ENCODE measurements at places on chromosomes 5 and 9.
A peak's percentile ranks its signal among the peaks of the same experiment; 100 is the strongest.

- no peak for DNase-seq
Measured at GRCh38 chr5:16140944-16141343, 38.6 kb downstream of the MARCHF11 start.

- no peak for DNase-seq
Measured at GRCh38 chr9:108751369-108751768, 104.4 kb downstream of the ACTL7B start.

DNA sequence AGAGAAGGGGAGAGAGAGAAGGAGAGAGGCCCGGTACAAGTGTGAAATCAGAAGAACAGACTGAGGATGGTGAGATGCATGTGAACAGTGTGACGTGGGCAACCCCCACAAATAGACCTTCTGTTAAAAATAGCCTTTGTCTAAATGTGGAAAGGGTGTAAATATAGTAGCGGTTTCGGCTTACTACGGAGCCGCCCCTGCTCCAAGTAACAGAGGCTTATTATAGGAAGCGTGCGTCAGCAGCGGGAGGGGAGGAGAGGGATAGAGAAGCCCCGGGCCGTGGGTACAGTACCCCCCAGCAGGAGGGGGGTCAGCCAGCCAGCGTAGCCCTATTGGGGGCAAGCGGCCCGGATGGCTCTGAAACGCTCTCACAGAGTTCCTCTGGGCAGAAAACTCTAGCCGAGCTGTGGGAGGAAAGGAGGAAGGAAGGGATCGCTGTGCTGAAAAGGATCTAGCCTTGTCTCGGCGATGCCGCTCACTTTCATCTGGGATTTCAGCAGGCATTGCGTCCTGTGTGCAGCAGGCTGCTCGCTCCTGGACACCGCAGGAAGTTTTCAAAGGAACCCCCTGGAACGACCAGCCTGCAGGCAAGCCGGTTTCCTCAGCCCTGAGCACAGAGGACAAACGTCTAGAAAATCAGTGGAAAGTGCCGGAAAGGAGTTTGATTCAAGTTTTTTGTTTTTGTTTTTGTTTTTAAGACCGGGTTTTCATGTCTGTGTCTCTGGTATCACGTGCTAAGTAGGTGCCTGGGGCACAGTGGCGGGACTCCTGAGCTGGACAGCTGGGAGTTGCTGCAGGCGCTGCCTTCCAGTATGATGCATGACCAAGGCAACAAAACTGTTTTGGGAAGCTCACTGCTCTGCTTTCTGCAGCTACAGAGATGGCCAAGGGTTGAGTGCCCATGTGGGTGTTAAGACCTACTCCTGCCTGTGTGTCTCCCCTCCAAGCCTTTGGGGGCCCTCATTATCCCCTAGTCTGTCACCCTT lies 146.6 kb downstream of the SEC61B start:
- no peak for DNase-seq

GRCh38 chr9:70519912-70520724 lies 105.7 kb upstream of the KLF9 start:
- DNase-seq: no peak

DNA sequence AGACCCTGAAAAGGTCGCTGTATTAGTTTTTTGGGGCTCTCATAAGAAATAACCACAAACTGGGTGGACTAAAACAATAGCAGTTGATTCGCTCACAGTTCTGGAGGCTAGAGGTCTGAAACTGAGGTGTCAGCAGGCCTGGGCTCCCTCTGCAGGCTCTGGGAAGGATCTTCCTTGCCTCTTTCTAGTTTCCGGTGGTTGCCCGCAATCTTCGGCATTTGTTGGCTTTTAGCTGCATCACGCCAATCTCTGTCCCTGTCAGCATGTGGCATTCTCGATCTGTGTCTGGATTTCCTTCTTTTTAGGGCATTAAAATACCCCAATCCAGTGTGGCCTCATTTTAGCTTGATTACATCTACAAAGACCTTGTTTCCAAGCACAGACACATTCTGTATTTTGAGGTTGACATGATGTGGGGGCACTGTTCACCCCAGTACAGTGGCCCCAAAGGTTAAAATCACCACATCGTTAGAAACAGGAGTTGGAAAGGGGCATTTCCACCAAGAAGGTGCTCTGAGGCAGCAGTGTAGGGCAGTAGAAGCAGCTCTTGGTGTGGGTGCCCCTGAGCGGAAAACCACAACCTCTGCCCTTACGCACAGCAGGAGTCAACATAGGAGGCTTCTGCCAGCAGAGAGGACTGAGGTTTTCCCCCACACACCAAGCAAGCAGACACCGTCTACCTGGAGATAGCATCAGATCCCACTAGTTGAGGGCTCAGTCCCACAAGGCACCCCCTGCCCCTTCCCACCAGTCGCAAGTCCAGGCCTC lies 13.5 kb downstream of the ZNF79 start:
- DNase-seq: no peak

DNA sequence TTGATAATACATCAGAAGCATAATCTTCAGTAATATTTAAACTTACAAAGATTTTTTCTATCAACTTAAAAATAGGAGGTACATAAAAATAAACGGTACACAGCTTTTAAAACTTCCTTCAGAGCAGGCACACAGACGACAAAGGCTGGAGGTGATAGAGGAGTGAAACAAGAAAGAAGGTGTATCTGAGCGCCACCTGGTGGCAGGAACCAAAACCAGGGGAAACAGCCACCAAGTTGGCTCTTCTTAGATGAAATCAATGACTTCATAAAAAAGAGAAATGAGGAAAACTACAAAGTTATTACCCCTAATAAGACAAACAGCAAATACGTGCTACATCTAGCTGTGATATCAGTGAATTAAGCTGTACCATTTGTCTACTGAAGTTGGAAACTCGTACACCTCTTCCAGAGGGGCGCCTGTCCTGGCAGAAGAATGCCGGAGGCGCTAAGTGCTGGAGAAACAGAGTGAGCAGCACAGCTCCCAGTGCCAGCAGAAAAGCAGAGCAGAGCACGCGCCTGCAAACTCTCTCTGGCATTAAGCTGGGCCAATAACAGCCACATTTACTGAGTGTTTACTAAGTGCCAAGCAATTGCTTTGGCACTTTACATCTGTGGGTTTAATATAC lies 85.9 kb downstream of the SETX start:
- DNase-seq: peak; percentile 62

GRCh38 chr9:133304158-133304470 lies 29.1 kb upstream of the ABO start:
- DNase-seq: no peak

GRCh38 chr5:99030906-99031440 lies 102.2 kb upstream of the CHD1 start:
- DNase-seq: no peak

- no peak for DNase-seq
Measured at GRCh38 chr5:141319202-141319601, 1.4 kb downstream of the TAF7 start.

- no peak for DNase-seq
Measured at GRCh38 chr5:155263381-155263780, 249.8 kb downstream of the KIF4B start.

GRCh38 chr5:10652606-10653005 lies 88.7 kb downstream of the ANKRD33B start:
- no peak for DNase-seq

- no peak for DNase-seq
Measured at GRCh38 chr5:117504305-117504704, 929.7 kb upstream of the SEMA6A start.

DNA sequence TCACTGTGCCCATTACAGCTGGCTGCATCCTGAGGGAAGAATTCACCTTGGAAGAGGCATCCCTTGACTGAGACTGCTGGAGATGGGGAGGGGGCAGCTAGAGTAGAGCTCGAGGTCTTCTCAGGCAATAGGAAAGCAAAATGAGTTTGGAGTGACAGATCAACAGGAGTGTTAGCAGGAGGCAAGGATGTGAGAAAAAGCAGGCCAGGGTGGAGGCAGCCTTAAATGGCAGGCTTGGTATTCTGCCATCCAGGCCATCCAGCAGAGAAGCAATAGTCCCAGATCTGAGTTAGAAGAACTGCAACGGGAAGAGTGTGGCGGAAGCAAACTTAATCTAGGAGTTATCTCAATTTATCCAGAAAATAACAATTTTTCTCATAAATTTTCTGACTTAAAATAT lies 6.1 kb downstream of the ADAMTS12 start:
- DNase-seq: no peak

Measured in DMS153 (cell line).